ENCODE measurements at places on chromosomes 2 and 18. TPM values are rescaled to one million over a fixed set of nuclear protein-coding genes. Genes with fewer than 3 reads are reported as not detected.

Gene ESPNL
- not detected for total RNA-seq

Gene SCYGR2
- not detected for total RNA-seq

Gene KLHL41
- total RNA-seq = not detected

Gene SLC5A7
- total RNA-seq = not detected

Gene DNAJC5G
- total RNA-seq = not detected

Gene TLX2
- 1.7 TPM for total RNA-seq

Gene CXXC1
- 85.6 TPM for total RNA-seq

Gene PSD4
- 284 TPM for total RNA-seq

Gene INHBB
- not detected for total RNA-seq

Gene CNGA3
- total RNA-seq = 1.7 TPM

Gene MAB21L4
- total RNA-seq = not detected

Gene MXD1
- total RNA-seq = 83.7 TPM

Gene EPAS1
- total RNA-seq = 114 TPM

Gene SERPINB13
- not detected for total RNA-seq

Gene ACMSD
- 1.2 TPM for total RNA-seq

Gene CACNB4
- 1.1 TPM for total RNA-seq

Gene MRPS9
- 34.7 TPM for total RNA-seq

Gene LYG2
- total RNA-seq = not detected

Gene FSHR
- not detected for total RNA-seq

Gene RFTN2
- 0.47 TPM for total RNA-seq

Gene TMEM127
- 25.6 TPM for total RNA-seq

Gene PKDCC
- total RNA-seq = 173 TPM

Gene ANKRD23
- total RNA-seq = 10.3 TPM

Gene STARD6
- not detected for total RNA-seq

Gene TUBA4B
- not detected for total RNA-seq

Gene IL18RAP
- 4.8 TPM for total RNA-seq

Gene CXCR1
- not detected for total RNA-seq

Gene CASP10
- total RNA-seq = 52.8 TPM

Gene GAREM2
- not detected for total RNA-seq

Gene SLC25A12
- 14.1 TPM for total RNA-seq

Gene GRHL1
- not detected for total RNA-seq

Gene FAM210A
- total RNA-seq = 9.1 TPM

Gene NCOA1
- 41.3 TPM for total RNA-seq

Gene TNFAIP6
- total RNA-seq = 1.1 TPM

Gene ADNP2
- 18.9 TPM for total RNA-seq

Gene GPR155
- 48.7 TPM for total RNA-seq

Gene IL1RL1
- 47.2 TPM for total RNA-seq

Gene FER1L5
- not detected for total RNA-seq

Gene ASB18
- not detected for total RNA-seq

Gene GMPPA
- total RNA-seq = 35.0 TPM

Gene TEX44
- total RNA-seq = not detected

Gene DES
- 82.0 TPM for total RNA-seq
